ENCODE measurements at places on chromosomes 1 and 21.

DNA sequence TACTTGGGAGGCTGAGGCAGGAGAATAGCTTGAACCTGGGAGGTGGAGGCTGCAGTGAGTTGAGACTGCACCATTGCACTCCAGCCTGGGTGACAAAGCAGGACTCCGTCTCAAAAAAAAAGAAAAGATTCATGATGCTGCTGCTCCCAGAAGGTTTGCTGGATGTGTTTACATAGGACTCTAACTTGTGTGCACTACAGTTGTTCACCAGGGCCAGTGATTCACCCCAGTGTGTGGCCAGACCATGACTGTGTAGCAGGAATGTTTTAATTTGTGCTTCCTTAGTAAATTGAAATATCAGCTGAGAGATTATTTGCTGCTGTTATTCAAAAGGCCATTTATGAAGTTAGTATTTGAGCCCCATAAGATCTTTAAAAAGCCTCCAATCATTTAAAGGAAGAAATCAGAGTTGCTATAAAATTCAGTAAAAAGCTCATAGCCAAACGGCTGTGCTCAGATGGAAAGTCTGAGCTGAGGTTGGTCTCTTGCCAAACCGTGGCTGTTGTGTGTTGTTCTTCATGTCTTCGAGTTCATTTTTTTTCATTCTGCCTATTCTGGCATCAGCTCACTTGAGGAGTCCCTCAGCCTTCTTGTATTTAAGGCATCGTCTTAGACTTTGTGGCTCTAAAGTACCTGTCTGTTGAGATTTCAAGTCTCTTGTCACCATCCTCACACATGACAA is 18.1 kb upstream of the PGD start:
- no peak for DNase-seq

GRCh38 chr1:60228041-60228491 is 154.5 kb upstream of the C1orf87 start:
- DNase-seq: no peak

DNA sequence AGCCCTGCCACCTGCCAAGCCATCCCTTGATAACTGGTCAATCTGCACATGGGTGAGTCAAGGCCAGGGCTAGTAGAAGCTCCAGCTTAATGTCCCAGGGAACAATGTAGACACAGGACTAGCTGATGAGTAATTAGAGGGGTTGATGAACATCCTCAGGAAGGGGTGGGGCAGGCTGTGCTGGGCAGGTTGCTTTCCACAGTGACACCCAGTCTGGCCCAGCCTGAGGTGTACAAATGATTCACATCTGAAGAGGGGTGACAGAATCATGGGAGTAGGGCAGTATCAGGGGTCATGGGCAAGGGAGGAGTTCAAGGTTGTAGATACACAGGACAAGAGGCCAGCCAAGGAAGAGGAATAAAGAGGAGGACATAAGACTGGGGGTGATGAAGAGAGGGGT is 4.3 kb downstream of the LPAR3 start:
- DNase-seq: no peak

GRCh38 chr1:38203441-38203840 is 156.8 kb upstream of the POU3F1 start:
- no peak for DNase-seq

GRCh38 chr1:176897350-176898236 is 266.9 kb downstream of the ASTN1 start:
- no peak for DNase-seq

GRCh38 chr1:113930499-113931161 is 1.5 kb downstream of the HIPK1 start:
- DNase-seq: no peak

DNA sequence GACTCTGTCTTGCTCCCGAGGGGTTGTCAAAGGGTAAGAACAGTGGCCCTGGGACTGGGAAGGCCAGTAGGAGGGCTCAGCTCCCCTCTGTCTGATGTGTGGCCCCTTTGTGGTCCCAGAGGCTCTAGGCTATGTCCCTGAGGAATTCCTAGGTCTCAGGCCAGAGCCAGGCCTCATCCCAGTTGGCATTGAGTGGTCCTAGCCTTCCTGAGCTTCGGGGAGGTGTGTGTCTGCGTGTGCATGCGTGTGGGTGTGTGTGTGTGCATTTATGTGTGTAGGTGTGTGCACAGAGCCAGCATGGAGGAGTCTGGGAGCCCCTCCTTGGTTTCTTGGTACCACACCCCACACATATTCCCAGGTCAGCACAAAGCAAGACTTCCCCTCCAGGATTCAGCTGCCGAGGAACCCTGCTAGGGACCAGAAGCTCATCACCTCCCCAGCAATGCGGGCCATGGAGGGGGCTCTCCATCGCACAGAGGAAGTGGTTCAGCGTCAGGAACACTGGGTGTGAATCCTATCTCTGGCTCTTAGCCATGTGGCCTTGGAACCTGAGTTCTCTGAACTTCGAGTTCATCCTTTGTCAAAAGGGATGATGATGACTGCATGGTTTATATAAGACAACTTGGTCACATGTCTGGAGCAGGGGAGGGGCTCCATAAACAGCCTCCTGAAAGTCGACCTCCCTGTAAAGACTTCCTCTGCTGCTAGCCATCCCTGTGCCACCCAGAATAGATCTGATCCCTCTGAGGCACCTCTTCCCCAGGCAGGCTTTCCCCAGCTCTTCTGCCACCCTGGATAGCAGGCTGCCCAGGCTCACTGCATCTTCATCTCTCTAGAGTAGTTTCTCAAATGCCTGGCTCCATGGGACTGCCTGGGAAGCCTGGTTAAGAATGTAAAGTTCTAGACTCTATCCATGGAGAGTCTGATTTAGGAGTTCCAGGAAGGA is 8.3 kb upstream of the EPS8L3 start:
- DNase-seq: no peak

DNA sequence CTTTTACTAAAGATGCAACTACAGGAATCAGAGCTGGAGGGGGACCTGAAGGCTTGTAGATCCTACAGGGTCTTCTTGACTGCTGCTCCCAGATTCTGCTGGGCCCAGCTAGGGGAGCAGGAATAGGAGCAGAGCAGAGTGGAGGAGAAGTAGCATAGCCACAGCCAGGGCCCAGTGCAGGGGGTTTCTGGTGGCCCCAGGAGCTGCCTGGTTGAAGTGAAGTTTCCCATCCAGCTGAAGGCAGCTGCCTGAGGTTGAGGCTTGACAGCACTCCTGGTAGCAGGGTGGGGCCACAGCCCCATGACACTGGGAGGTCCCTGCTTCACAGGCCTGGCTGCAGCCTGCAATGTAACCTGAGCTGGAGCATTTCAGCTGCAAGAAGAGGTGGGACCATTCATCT is 2.0 kb upstream of the INPP5B start:
- no peak for DNase-seq

DNA sequence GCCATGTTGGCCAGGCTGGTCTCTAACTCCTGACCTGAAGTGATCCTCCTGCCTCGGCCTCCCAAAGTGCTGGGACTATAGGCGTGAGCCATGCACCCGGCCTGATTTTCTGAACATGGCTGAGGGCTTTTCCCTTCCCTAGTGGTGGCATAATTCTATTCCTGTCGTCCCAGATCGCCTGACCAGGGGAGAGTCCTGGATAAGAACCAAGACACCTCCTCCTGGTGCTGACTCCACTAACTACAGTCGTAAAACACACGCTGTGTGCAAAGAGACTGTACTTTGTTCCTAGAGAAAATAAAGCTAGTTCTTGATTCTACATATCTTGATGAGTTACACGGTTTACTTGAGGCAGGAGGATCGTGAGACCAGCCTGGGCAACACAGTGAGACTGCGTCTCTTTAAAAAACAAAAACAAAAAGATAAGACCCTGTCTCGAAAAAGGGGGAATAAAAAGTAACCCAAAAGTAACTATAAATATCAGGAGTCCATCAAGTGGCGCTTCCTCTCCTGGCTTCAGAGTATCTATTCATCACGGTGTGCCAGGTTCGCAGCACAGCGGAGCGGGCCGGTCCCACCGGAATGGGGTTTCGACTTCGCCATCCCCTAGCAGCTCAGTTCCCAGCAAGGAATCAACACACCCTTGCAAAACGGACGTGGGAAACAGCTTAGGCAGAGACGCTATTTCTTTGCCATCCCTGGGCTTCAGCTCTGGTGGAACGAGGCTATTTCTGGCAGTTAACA is 973 bp downstream of the SDF4 start:
- no peak for DNase-seq

- no peak for DNase-seq
Observed at GRCh38 chr1:205291596-205291995, 29.9 kb downstream of the NUAK2 start.

DNA sequence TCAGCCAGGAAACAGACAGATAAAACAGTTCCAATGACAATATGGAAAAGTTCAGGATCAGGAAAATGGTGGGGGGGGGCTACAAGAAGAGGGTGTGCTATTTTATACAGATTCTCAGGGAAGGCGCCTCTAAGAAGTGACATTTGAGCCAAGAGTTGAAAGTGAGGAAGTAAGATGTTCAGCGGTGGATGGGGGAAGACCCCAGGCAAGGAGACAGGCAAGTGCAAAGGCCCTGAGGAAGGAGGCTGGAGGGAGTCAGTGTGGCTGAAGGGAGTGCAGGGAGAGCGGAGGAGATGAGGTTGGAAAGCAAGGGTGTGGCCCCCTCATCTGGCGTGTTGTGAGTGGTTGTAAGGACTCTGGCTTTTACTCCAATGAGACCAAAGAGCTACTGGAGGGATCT is 8.4 kb upstream of the PDZK1IP1 start:
- no peak for DNase-seq

GRCh38 chr21:41923631-41924367 is 30.0 kb downstream of the C2CD2 start:
- DNase-seq: no peak

DNA sequence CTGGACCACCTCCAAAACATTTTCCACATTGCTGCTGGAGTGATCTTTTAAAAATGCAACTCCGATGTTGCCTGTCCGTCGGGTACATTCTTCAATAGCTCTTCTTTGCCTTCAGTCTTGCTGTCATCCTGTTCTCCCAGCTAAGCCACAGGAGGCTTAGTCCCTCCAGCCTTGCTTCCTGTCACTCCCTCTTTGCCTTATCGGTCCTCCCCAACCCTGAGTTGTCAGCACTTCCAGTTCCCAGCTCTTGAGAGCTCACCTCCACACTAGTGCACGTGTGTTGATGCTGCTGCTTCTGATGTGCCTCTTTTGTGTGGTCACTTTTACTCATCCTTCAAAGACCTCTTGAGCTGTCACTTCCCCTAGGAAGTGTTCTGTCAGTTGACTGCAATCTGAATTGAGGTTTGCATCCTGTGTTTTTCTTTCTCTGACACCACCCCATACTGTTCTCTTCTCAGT is 15.3 kb downstream of the UCK2 start:
- DNase-seq: no peak

- no peak for DNase-seq
Observed at GRCh38 chr1:72285074-72285425, 2.7 kb upstream of the NEGR1 start.

- no peak for DNase-seq
Observed at GRCh38 chr1:229859026-229859425, 208.0 kb upstream of the GALNT2 start.

GRCh38 chr1:248850124-248850523 is 8.8 kb downstream of the ZNF692 start:
- DNase-seq: no peak

DNA sequence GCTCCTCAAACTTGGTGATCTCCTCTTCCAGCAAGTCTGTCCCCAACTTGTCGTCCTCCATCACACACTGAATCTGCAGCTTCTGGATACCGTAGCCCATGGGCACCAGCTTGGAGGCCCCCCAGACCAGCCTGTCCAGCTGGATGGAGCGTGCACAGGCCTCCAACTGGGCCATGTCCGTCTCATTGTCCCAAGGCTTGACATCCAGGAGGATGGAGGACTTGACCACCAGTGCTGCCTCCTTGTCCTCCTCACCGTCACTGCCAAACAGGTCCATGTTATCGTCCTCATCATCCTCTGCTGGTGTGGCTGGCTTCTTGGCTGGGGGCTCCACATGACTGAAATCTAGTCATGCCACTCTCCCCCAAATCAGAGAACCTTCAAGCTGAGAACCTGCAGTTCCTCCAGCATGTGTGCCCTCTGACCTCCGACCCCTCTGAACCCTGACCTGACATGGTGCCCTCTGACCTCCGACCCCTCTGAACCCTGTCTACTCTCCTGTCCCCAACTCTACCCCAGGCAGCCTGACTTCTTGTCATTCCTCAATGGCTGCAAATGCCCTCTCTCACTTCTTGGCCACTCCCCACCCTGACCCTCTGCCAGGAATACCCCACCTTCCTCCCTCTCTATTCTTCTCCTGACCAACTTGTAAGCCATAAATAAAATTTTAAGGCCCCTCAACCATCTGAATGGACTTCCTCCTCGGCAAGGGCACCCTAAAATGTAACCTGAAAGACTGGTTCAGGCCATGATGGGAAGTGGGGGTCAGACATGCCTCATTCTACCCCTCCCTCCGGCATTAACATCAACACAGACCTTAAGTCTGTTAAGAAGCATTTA is 275.7 kb upstream of the C1orf174 start:
- no peak for DNase-seq
